ENCODE measurements at places on chromosomes 2 and 18.

- no peak for DNase-seq
Measured at GRCh38 chr2:59583173-59583765, 970.2 kb downstream of the BCL11A start.

DNA sequence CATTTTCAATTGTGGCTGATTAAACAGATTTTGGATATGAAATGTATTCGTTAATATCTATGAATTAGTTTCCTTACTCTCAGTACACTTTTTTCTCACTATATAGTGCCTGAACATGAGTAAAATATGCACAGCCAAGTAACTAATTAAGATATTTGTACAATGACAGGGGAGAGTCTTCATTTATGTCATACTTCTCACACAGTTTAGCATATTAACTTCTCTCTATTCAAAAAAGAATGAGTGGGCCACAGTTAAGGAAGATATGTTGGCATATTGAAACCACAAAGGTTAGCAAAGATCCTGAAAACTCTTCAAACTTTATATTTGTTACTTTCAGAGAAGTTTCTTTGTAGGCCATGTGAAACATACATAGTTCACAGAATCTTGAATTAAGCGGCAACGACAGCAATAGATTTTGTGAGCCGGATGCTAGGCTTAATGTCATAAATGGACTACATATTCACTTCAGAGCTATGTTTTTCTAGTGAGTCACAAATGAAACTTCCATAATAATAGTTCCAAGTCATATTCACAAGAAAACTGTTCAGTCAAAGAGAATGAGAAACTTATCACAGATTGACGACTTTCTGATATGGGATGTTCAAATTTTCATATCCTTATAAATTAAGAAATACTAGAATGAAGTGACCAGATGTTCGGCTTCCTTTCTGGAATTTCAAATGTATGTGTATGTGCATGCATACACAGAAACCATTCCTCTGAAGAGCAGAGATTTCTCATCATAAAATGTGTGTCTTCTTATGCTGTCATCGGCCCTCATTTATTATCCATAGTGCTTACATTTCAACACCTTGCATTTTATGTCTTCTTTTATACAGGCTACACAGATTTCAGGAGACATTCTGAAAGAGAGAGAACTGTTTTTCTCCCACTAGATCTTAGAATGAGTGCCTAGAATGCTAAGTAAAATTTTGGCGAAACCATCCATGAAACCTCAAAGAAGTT, 584.0 kb downstream of the SATB2 start:
- DNase-seq, result peak; percentile 66

DNA sequence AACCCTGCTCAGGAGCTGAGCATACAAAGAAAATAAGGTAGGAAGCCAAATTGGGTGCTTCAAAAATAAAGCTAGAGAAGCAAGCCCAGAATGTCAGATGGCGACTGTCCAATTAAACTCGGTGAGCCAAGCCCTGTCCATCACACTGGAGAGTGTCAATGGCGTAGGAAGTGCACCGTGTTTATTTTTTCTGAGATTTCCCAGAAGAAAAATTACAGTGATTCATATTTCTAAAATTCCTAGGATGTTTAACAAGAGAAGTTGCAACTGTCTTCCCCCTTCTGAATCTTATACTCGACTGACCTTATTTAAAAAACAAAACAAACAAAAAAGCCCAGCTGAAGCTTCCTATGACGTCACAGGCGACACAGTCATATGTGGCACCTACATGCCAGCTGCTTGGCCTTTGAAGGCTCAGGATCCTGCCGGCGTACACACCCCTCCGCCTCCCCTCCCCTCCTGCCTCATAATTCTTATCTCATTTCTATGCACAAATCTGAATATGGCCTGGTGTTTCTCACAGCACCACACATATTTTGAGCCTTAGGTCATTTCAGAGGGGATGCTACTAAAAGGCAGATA, 60.8 kb downstream of the MBP start:
- DNase-seq, result no peak

DNA sequence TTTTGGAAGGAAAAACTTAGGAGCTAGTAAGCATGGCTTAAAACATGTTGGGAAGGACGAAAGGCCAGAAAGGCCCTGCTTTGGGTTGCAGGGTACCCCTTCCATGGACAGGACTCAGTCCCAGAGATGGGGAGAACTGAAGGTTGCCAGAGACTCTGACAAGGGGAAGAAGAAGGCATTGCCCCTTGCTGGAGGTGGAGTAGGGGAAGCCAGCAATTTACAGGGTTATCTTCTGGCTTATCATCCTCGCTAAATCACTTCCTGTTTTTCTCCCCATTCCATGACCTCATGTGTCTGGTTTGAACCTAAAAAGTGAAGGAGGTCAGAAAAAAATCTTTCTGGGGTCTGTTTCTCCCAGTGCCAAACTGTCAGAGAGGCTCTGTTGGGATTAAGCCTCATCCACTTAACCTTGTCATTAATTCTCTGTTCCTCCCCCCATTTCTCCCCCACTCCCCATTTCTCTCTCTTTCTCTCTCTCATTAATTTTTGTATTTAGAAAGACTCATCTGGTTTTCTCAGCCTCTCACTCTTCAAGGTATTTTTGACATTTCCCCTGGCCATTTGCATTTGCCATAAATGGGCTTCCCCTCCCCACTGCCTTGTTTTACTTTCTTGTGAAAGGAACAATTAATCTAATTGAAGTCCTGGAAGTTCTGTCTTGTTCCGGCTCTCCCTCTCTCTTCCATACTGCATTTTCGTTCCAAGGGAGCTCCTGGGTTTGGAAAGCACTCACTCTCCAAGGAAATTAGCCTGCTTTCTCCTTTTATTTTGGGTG, 17.4 kb downstream of the NRP2 start:
- no peak for DNase-seq

DNA sequence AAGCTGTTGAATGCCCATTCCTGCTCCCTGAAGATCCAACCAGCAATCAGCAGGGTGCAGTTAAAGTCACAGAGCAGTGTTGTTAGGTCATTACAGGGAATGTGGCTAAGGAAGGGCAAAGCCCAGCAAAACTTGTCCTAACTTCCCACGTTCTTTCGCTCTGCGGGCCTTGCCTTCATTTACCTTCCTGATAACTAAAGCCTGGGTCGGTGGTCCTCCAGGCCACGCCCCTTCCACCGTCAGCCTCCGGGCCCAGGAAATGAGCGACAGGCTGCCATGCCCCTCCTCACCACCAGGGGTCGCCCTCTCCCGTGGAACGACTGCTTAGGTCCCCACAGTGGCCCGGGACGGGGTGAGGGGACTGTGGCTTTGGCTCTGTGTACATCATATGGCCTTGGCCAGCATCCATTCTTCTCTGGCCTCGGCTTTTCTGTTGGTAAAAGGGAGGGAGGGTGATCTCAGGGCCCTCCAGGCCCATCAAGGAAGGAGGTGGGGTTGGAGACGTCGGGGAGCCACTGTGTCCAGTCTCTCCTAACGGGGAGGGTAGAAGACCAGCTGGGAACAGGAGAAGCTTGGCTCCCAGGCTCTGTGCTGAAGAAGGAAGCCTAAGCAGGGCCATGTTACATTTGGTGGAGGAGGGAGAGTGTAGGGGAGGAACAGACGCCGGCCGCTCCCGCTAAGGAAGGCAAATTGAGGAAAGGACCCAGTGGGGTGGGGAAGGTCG, 2.2 kb downstream of the SH2D6 start:
- no peak for DNase-seq
